Cardiac septum (tissue), 1 donor: ENCODE measurements at places on chromosomes 4 and X. TPM values are rescaled to one million over a fixed set of nuclear protein-coding genes. Genes with fewer than 3 reads are reported as not detected.

PLCXD1 gene
- total RNA-seq = 3.4 TPM

XAGE1A gene
- total RNA-seq = not detected

AWAT2 gene
- total RNA-seq = not detected

LCORL gene
- total RNA-seq = 5.5 TPM

CD40LG gene
- not detected for total RNA-seq

CDKL2 gene
- 0.70 TPM for total RNA-seq

USP9X gene
- 80.9 TPM for total RNA-seq

GPR50 gene
- not detected for total RNA-seq

PNMA6F gene
- not detected for total RNA-seq

NAT8L gene
- 1.1 TPM for total RNA-seq

HAUS3 gene
- 5.6 TPM for total RNA-seq

RTL3 gene
- 0.24 TPM for total RNA-seq

ZNF711 gene
- 1.9 TPM for total RNA-seq

GPC4 gene
- total RNA-seq = 3.6 TPM

TEX13C gene
- not detected for total RNA-seq

TBC1D1 gene
- 128 TPM for total RNA-seq

FGFR3 gene
- 4.7 TPM for total RNA-seq

EIF2S3 gene
- 105 TPM for total RNA-seq
